ENCODE measurements at places on chromosomes 2 and 18. TPM values are rescaled to one million over a fixed set of nuclear protein-coding genes. Genes with fewer than 3 reads are reported as not detected.
A peak's percentile ranks its signal among the peaks of the same experiment; 100 is the strongest.

Gene CCDC178
- total RNA-seq, result 0.11 TPM

GRCh38 chr2:54015798-54016699, 45.3 kb upstream of the PSME4 start:
- H3K4me3 ChIP-seq, result no peak overlapping the region
- no peak overlapping the region for H3K27ac ChIP-seq
- no peaks in the 10 kb centered on the region for H3K4me1 ChIP-seq
- no peak for DNase-seq

GRCh38 chr2:27164960-27165763, 16.4 kb downstream of the TCF23 start:
- no peaks in the 10 kb centered on the region for H3K36me3 ChIP-seq
- no peaks in the 10 kb centered on the region for H3K27me3 ChIP-seq
- DNase-seq, result peak; percentile 53
- no peak overlapping the region for H3K4me3 ChIP-seq
- H3K4me1 ChIP-seq, result peaks cover 2% of the 10 kb centered on the region

- no peaks in the 10 kb centered on the region for H3K27me3 ChIP-seq
- DNase-seq, result no peak
- H3K36me3 ChIP-seq, result 0 out of 2 replicates have a peak, but pooled peaks cover 4% of the 10 kb centered on the region
- H3K4me1 ChIP-seq, result no peaks in the 10 kb centered on the region
Measured at GRCh38 chr18:43350176-43350575, 72.9 kb upstream of the SYT4 start.

GRCh38 chr2:120445449-120446143, 99.7 kb downstream of the INHBB start:
- no peak for DNase-seq
- no peaks in the 10 kb centered on the region for H3K36me3 ChIP-seq
- peaks cover 4% of the 10 kb centered on the region for H3K27me3 ChIP-seq

- H3K4me1 ChIP-seq, result no peaks in the 10 kb centered on the region
- H3K36me3 ChIP-seq, result peaks cover 33% of the 10 kb centered on the region
- H3K27me3 ChIP-seq, result no peaks in the 10 kb centered on the region
- H3K4me3 ChIP-seq, result no peak overlapping the region
- H3K27ac ChIP-seq, result no peak overlapping the region
Measured at GRCh38 chr2:120075545-120075944, 62.7 kb downstream of the EPB41L5 start.

GRCh38 chr18:21115519-21116411, 4.2 kb upstream of the ROCK1 start:
- H3K27me3 ChIP-seq, result no peaks in the 10 kb centered on the region
- DNase-seq, result peak; percentile 39
- peak overlapping the region; percentile 27 for H3K4me3 ChIP-seq
- peaks cover 6% of the 10 kb centered on the region for H3K4me1 ChIP-seq
- H3K36me3 ChIP-seq, result no peaks in the 10 kb centered on the region
- H3K27ac ChIP-seq, result no peak overlapping the region

- H3K27me3 ChIP-seq, result no peaks in the 10 kb centered on the region
- DNase-seq, result peak; percentile 50
- H3K4me1 ChIP-seq, result peaks cover 4% of the 10 kb centered on the region
Measured at GRCh38 chr2:7044253-7045250, 127.3 kb downstream of the RNF144A start.
